ENCODE measurements at places on chromosomes 6 and 20.

DNA sequence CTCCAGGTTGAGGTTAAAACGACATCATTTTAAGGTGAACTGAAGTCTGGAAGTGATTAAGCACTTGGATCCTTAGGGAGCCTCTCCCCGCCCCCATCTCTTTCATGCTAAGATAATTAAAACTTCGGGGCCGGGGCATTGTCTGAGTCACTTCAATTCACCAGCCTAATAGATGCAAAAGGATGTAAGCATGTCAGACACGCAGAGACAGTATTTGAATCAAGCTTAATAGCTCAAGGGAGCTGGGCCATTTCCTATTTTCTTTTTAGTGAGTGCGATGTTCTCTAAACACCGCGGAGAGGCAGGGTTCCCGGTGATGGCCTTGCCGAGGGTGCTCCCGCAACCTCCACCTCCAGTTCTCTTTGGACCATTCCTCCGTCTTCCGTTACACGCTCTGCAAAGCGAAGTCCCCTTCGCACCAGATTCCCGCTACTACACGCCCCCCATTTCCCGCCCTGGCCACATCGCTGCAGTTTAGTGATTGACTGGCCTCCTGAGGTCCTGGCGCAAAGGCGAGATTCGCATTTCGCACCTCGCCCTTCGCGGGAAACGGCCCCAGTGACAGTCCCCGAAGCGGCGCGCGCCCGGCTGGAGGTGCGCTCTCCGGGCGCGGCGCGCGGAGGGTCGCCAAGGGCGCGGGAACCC lies 516 bp upstream of the IRF4 start:
- DNase-seq, result no peak

DNA sequence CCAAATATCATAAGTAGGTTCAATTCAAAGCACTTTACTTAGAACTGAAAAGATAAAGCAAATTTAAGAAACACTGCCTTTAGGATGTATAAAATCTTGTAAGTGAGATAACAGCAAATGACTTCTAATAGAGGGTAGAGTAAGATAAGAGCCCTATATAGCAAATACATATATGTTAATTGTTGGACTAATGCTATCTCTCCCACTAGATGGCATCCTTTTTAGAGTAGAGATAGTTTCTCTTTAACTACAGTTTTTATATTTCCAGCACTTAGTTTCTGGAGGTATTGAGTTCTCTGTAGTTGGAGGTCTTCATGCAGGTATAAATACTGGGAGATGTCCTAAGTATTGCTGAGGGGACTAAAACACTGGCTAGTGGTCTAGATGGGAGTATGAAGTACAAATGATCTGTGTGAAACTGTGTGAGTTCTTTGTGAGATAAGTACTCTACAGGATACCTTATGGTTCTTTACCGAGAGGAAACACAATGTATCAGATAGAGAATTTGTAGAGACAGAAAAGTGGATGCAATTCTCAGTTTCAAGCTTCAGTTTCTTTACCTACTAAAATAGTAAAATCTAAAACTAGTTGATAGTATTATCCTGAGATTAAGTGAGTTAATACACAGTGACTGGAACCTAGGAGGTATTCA lies 399.3 kb downstream of the KHDRBS2 start:
- DNase-seq, result no peak

GRCh38 chr6:142361345-142361744 lies 59.5 kb downstream of the ADGRG6 start:
- DNase-seq, result no peak

- DNase-seq, result no peak
These were observed 8.3 kb downstream of the CD24 start for GRCh38 chr6:106966229-106966628.

DNA sequence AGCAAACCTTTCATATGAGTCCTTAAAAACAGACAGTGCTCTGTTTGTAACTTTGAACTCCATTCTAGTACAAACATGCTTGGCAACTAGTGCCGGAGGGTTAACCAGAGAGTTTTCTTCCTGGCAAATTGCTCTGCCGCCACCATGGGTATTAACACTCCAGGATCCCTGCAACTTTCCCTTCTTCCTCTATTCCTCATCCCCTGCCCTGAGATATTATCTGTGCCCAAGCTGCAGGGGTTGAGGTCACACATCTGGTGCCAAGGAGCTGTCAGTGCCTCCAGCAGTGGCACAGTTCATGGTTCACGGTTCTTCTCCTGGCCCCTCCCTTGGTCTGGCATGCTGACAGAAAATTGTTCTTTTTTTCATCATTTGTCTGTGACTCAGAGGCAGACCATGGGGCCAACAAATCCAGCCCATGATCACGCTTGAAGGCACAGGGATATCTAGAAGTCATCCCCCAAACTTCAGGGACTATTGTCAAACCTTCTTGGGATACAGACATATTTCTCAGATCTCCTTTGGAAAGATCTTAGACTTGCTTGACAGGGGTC lies 77.5 kb downstream of the ATXN1 start:
- peak; percentile 37 for DNase-seq

DNA sequence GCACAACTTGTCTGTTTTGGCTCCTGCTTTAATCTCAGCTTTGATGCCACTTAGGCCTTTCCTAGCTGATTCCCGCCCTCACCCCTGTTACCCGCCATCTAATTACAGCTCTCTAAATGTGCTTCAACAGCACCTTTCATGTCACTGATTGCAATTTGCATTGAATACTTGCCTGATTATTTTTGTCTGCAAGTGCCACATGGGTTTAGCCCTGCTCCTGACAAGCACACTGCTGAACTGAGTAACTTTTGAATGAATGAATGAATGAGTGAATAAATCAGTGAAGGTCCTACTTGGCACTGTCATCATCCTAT lies 591 bp upstream of the DCBLD1 start:
- DNase-seq, result no peak

- DNase-seq, result no peak
These were observed 66.7 kb downstream of the MYO6 start for GRCh38 chr6:75815756-75816155.

DNA sequence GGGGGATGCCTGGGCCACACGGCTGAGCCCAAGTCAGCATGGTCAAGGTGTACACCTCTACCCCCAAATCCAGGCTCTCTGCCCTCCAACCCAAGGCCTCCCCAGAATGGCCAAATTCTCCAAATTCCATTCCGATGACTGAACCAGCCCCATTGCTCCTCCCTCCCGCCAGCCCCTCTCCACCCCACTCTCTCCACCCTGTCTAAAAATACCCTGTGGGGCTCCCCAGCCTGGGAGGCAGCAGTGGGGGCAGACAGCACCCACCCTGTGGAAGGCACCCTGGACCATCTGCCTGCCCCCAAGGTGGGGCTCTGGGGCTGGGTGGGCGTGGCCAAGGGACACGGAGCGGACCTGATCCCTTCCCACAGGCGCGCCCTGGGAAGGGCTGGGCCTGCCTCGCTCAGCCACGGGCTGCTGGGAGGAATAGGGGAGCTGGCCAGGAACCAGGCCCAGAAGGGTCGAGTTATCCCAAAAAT lies 11.4 kb downstream of the TEAD3 start:
- DNase-seq, result peak; percentile 78

DNA sequence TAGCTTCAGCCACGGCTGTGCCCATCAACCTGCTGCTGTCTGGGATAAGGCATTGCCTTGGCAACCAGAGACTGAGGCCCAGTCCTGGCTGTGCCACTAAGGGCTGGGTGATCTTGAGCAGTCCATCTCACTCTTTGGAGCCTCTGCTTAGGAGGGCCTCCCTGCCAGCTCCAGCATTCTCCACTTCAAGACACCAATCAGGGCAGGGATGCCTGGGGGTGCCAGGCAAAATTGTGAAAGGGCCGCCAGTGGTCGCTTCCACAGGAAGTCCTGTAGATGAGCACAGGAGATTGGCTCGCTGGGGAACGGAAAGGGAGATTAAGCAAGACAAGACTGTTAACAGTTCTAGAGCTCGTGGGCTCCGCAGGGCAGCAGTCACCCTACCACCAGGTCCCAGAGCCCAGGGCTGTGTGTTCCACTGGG lies at the start of gene RAB44:
RAB44 (plus strand) TSS at position 346 of the 423 bp plus-strand sequence. CDS start 6,410 bp downstream, outside the sequence.
- DNase-seq, result no peak

GRCh38 chr20:32709632-32710121 lies 33.6 kb downstream of the COMMD7 start:
- no peak for DNase-seq

GRCh38 chr6:37982317-37982716 lies 162.8 kb downstream of the ZFAND3 start:
- no peak for DNase-seq

- peak; percentile 75 for DNase-seq
These were observed 353 bp downstream of the TRAM2 start for GRCh38 chr6:52576392-52577021.

GRCh38 chr20:41048461-41049301 lies 20.1 kb downstream of the TOP1 start:
- no peak for DNase-seq

DNA sequence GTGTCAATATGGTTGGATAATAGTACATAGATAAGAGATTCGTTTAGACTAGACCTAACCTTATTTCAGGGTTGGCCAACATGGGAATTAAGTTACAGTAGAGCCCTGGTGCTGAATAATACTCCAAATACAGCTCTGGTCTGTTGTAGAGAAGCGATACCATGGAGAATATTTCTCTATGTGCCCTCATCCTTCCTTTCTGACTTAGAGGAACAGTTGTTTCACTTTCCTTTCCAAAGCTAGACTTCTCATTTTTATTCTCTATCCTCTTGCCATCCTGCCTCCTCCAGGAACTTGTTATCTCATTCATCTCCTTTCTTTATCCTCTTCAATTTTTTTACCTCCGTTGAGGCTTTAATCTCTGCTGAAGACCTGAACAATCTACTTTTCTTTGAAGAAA lies 68.9 kb downstream of the EDN1 start:
- no peak for DNase-seq

DNA sequence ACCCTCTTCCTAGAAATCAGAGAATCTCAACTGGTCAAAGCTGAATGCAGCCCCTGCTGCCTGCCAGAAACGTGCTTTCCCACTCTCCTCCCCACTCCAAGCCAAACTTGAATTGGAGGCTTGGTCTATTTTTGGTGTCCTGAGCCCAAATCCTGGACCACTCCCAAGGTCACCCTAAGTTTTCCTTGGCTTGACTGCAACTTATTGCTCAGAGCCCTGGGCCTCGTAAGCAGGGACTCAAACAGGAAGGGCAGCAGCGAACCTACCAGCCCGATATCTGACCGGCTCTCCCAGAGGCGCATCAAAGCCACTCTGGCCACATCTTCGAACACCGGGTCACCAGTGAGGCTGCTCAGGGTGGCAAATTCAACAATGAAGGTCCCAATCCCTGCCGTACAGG lies 12.7 kb downstream of the EDEM2 start:
- DNase-seq, result no peak

DNA sequence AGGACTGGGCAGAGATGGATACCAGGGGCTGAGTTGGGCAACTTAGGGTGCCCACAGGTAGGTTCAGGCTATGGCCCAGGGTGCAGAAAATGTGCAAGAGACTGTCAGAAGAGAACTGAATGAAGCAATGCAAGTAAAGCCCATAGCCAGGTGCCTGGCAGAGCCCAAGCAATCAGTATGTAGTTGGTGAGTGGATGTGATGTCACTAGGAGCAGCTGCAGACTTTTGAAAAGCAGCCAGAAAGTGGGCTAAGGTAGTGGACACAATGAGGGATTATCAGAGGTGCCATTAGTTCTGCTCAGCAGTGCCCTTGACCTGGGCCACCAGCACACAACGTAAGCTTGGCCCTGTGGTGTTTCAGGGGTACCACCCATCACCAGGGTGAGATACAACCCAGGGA lies 135.3 kb downstream of the SOBP start:
- DNase-seq, result no peak

GRCh38 chr20:18405826-18406225 lies 61.0 kb downstream of the DZANK1 start:
- DNase-seq, result no peak

DNA sequence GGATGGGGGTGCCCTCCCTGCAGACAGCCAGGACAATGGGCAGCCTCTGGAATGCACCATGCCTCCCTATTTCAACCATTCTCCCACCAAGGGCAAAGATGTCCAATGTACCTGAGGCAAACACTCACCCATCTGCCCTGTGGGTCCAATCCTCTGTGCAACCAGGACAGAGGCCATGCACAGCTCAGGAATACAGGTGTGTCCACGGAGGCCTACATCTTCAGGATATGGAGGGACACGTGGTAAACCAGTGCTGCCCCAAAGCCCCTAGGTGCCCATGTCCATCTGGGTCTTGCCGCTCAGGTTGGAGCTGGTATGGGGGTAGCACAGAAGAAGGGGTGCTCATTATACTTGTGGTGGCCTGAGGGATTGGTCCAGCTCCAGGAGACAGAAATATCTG lies 20.4 kb upstream of the TAF8 start:
- no peak for DNase-seq

DNA sequence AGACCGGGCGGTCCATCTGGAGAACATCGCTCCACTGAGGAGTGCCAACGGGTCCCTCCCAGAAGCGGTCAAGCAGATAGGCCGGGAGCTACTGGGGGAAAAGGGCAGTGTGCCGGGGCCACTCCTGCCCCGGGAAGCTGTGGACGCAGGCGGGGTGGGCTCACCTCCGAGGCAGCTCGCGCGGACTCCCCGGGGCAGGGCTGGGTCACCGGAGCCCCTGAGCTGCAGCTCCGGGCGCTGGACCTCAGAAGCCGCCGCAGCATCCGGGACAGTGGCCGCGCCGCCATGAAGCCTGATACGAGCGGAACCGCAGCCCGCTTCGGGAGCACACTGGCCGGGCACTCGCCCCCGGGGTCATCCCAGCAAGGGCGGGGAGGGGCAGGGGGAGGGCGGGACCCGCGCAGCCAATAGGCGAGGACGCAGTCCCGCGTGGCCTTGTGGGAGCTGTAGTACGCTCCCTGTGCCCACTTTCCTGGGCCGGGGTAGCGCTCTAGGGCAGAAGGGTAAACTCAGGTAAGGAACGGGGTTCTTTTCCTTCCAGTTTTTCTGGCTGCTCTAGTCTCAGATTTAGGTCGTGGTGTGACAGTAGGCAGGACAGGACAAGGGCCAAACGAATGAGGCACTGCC lies at the start of gene MOCS1:
MOCS1 (minus strand) TSS at position 332 of the 627 bp plus-strand sequence; CDS start at position 287, 45 bp downstream.
- peak; percentile 96 for DNase-seq

DNA sequence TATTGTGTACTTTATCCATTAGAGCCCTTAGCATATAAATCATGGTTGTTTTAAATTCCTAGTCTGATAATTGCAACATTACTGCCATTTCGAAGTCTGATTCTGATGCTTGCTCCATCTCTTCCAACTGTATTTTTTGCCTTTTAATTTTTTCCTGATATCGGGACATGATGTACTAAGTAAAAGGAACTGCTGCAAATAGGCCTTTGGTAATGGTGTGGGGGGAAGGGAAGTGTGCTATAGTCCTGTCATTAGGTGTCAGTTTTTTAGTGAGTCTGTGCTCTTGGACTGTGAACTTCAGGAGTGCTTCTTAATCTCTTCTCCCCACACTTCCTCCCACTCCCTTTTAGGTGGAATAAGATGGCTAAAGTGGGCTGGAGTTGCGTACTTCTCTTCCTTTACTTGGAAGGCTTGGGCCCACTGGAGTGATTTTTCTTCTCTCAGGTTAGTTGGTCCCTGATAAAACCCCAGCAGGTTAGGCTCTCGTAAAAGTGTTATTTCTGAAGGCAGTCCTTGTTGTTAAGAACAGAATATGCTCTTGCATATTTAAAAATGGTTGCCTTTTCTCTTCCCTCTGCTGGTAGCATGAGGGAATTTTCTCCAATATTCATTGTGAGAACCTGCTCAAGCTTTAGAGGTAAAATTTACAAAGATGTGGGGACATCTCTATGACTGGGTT lies 18.1 kb downstream of the STXBP5 start:
- peak; percentile 20 for DNase-seq
